ENCODE measurements at places on chromosomes 4 and X.
A peak's percentile ranks its signal among the peaks of the same experiment; 100 is the strongest.

- DNase-seq = peak; percentile 59
These were observed 172.0 kb downstream of the PTTG2 start for GRCh38 chr4:38132107-38132673.

- DNase-seq = no peak
These were observed 49.1 kb downstream of the PRKG2 start for GRCh38 chr4:81165861-81166430.

GRCh38 chrX:21176921-21177571 is 197.2 kb upstream of the CNKSR2 start:
- DNase-seq = no peak

GRCh38 chr4:55121246-55121645 is 4.1 kb downstream of the KDR start:
- DNase-seq = no peak

GRCh38 chr4:184169225-184169867 is 48.3 kb downstream of the ENPP6 start:
- DNase-seq = no peak

DNA sequence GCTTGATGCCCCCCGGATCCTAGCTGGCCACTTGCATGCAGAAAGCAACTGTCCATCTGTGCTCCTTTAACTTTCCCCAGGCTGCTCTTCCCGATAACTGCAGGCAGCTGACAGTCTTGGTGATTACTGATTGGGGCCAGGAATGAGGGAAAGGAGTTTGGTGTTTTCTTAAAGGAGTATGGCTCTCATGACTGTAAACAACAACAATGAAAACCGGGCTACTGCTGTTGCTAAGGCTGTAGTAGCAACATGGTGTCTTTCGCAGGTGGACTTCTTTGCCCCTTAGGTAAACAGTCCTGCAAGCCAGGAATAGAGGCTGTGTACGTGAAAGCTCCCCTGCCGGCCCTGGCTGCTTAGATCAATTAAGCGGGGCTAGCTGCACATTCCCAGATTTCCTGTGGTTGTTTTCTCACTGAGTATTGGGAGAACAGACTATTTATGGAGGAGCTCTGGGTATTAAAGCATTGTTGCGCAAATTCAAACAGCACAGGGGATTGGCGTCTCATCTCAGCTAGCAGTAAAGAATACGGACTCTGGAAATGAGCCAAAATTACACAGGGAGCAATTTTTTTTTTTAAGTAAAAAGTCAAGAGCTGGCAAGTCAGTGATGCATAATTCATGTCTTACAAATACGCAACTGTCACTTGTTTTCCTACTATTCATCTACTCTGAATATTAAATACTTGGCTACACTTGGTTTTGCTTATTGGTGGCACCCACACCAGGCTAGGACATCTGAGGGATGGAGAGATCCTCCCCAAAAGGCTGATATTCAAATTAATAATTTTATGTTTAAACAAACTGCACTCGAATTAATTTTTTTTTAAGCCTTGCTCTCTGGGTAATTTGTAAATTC is 61.6 kb upstream of the NAP1L5 start:
- no peak for DNase-seq

DNA sequence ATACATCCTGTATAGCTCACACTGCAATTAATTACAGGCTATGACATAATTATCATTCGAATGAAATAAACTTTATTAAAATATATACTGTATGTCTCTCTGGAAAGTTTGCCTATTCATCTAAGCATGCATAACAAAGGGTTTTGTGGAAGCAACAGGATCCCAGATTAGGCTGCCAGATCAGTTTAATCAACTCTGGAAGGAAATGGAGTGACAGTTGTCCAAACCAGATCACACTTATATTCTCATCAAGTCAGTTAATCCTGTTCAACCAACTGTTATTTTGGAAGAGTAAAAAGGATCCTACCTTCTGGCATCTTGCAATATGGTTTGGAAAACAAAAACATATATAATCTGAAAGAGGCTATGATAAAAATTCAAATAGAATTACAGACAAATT is 312.2 kb downstream of the FAT4 start:
- no peak for DNase-seq

- DNase-seq = no peak
These were observed 27.7 kb downstream of the CASP3 start for GRCh38 chr4:184621518-184621917.

DNA sequence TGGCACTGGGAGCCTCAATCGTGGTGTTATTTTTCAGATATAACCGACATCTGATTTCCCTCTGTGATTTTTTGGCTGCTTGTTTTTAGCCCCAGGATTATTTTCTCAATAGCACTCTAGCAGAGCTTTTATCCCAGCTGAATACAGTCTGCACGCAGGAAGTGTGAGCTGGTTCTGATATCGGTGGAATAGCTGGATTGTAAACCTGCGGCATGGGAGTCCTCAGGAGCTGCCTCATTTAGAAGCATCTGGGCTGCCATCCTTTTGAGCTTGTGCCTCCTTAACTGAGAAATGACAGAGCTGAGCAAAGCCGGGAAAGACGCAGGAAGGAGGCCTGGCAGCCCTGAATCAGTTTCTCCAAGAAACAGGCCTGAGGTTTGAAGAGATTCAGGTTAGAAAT is 28.4 kb upstream of the GRPEL1 start:
- no peak for DNase-seq

- DNase-seq = no peak
These were observed 164.8 kb downstream of the ASMT start for GRCh38 chrX:1779626-1780025.

GRCh38 chr4:23333556-23333945 is 556.3 kb downstream of the PPARGC1A start:
- DNase-seq = no peak

- DNase-seq = no peak
These were observed 290.6 kb upstream of the TAPT1 start for GRCh38 chr4:16516796-16517439.

- DNase-seq = no peak
These were observed 95.8 kb downstream of the SH3KBP1 start for GRCh38 chrX:19791562-19791961.

DNA sequence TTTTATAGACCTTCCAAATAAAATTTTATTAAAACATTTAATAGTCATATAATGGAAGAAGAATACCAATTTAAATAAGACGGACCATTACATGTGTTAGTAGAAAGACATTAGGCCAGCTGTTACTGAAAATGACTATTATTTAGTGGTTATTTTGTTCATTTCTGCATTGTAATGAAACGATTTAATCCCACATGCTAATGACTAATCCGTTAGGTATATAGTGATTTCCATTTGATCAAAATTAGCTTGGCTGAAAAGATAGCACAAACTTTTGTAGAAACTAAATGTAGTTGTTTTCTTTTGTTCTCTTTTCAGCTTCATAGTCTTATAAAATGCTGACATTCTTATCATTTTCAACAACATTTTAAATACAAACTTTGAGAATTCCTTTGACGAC is 556.1 kb upstream of the TENM3 start:
- DNase-seq = no peak

GRCh38 chr4:6900956-6901355 is 8.7 kb upstream of the TBC1D14 start:
- no peak for DNase-seq

DNA sequence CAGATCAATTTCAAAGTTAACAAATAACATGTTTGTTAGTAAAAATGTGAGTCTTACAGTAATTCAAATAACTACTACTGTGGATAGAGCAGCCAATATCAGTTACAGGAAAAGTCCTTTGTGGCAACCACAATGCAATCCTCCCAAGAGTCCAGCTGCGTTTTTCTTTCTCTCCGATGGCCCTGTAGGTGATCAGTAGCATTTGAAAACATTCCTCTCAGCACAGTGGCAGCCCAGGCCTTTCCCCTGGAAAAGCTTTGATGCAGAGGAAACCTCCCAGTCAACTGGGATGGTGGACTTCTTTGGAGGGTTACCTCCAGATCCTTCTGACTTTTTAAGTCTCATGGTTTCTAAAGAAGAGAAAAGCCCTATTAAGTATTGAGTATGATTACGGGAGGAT is 18.0 kb upstream of the PDZD4 start:
- DNase-seq = no peak

DNA sequence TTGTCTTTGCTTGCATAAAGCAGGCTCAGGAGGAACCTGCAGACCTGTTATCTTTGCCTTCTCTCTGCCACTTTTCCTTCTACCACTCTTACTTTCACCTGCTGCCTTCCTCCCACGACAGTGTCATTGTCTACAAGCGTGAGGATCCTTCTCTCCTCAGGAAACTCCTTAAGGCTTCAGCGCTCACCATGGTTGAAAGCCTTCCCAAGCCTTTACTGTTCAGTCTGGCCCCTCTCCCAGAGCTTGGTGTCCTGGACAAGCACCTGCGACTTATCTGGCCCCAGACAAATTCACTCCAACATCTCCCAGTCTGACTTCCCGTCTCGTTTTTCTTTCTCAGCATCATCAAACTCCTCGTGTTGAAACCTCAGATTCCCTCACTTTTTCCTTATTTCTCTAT is 31.0 kb downstream of the CC2D2A start:
- no peak for DNase-seq

- DNase-seq = no peak
These were observed 20.8 kb upstream of the LGI2 start for GRCh38 chr4:25051534-25051933.

DNA sequence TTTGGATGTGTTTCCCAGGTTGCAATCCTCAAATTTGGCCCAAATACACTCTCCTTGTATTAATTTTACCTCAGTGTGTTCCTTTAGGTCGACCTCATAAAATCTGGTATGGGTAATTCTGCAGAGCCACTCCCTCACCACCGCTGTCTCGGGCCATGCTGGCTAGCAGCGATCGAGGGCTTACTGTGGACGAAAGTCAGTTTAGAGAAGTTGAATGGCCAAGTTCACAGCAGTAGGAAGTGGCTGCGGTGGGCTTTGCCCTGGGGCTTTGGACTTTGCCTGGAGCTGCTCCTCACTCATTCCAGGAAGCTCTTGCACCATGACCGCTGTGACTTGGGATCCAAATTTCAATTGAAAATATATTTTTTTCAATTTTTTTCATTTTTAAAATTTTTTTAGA is 19.6 kb downstream of the TMEM187 start:
- no peak for DNase-seq

DNA sequence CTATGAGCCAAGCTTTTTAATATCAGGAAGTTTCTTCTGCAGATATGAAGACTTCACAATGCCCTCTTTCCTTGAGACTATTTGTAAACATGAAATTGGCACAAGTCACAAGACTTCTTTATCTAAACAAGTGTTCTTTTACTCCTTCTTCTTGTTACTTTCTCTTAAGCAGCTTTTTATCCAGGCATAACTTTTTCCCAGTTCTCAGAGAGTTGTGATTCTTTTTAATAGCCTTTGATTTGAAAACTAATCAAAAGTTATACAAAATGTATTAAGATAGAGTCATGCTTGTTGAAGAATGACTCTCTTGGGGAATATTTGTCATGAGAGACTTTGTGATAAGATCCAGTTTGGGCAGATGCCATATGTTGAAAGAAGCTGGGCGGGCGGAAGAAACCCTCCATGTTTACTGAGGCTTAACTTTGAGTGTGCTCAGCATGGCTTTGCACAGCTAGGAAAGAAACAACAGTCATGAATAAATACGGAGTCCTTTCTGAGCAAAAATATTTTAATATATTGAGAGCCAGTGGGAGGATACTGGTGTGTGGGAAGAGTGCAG is 39.3 kb downstream of the SYTL5 start:
- no peak for DNase-seq

GRCh38 chrX:54560411-54560810 is 30.4 kb downstream of the GNL3L start:
- no peak for DNase-seq

- no peak for DNase-seq
These were observed 327.1 kb downstream of the NAP1L3 start for GRCh38 chrX:93346309-93346708.

DNA sequence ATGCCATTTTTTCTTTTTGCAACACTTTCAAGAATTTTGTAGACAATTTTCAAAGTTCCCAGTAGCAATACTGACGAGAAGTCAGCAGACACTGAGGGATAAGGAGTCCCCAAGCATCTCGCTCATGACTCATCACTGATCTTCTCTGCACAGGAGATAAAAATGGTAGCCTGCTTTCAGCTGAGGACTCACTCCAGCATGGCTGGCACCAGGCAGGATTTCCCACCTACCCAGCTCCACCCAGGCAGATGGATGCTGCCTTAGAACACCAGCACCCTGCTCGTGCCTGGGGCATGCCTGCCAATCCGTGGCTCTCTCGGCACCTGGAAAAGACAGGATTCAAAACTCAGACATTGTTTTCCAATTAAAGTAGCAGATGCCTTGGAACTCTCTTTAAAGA is 24.9 kb downstream of the JAKMIP1 start:
- no peak for DNase-seq

DNA sequence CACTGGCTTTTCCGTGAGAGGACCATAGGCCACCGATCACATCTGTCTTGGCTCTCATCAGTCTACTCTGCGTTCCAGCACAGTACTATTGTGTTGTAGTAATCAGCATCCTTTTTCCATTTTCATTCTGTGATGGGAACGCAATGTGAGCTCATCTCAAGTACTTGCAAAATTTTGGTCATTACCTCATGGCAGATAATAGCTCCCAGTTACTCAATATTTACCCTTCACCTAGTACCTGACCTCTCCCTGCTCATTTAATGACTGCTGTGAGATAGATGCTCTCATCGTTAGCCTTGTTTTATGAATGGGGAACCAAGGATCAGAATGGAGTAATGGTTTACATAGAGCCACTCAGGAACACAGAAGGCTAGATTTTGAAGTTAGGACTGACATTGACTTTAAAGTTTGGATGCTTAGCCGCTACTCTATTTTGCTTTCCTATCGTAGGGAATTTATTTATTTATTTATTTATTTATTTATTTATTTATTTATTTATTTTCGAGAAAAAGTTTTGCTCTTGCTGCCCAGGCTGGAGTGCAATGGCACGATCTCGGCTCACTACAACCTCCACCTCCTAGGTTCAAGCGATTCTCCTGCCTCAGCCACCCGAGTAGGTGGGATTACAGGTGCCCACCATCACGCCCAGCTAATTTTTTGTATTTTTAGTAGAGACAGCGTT is 6.5 kb upstream of the GPR101 start:
- no peak for DNase-seq

DNA sequence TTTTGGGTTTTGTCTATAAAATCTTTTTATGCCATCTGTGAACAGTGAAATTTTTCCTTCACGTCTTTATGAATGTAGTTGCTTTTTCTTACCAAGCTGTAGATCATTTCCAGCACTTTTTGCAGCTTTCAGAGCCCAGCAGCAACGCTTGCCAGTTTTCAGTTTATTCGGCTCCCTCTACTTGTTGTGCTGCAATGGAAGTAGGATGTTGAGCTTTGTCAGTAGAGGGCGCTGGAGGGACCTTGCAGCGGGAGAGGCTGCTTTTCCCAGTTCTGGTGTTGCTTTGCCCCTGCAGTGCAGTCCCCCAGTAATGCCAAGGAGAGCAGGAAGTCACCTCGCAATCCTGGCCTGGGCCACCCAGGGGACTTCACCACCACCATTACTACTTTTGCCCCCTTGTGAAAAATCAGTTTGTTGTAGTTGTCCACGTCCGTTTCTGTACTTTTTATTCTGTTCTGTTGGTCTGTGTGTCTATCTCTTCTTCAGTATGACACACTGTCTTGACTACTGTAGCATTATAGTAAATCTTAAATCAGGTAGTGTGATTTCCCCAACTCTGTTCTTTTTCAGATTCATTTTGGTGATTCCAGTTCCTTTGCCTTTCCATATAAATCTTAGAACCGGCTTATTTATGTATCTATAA is 21.8 kb downstream of the CMC4 start:
- peak; percentile 36 for DNase-seq

Data from activated T-cell treated with anti-CD3 and anti-CD28 coated beads, Interleukin-2, amount 50 U/mL, for 1 hour (primary cell).